Large intestine (tissue), 12 donors: ENCODE measurements at places on chromosomes 4 and X.
A peak's percentile ranks its signal among the peaks of the same experiment; 100 is the strongest.

DNA sequence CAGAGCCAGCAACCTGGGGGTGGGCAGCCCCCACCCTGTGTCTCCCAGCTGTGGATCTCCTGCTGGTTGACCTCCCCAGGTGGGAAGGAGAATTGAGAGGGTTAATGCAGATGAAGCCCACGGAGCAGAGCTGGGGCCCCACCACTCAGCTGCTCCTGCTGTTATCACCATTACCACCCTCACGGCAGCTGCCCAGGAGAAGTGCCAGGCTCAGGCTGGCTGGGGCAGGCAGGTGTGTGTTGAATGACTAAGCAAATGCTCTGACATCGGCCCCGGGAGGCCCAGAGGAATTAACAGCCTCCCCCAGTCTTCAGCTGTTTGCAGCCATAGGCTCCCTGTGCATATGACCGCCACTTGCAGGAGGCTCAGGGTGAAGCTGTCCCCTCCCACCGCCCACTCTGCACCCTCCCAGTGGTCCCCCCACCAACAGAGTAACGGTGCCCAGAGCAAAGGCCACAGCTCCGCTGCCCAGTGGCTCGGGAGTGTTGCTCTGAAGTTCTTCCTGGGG is 133.8 kb downstream of the CPZ start:
- DNase-seq = no peak
- peaks cover 19% of the 10 kb centered on the region for H3K27me3 ChIP-seq
- no peaks in the 10 kb centered on the region for H3K36me3 ChIP-seq
- no peak overlapping the region for H3K4me3 ChIP-seq
- no peaks in the 10 kb centered on the region for H3K4me1 ChIP-seq

GRCh38 chr4:17492058-17492741 is 19.7 kb downstream of the QDPR start:
- H3K4me3 ChIP-seq = no peak overlapping the region
- no peak overlapping the region for H3K27ac ChIP-seq
- peaks cover 20% of the 10 kb centered on the region for H3K4me1 ChIP-seq
- no peak for DNase-seq

GRCh38 chr4:22482250-22483127 is 33.4 kb downstream of the ADGRA3 start:
- no peaks in the 10 kb centered on the region for H3K27me3 ChIP-seq
- H3K4me1 ChIP-seq = peaks cover 13% of the 10 kb centered on the region
- H3K36me3 ChIP-seq = no peaks in the 10 kb centered on the region
- H3K27ac ChIP-seq = no peak overlapping the region

DNA sequence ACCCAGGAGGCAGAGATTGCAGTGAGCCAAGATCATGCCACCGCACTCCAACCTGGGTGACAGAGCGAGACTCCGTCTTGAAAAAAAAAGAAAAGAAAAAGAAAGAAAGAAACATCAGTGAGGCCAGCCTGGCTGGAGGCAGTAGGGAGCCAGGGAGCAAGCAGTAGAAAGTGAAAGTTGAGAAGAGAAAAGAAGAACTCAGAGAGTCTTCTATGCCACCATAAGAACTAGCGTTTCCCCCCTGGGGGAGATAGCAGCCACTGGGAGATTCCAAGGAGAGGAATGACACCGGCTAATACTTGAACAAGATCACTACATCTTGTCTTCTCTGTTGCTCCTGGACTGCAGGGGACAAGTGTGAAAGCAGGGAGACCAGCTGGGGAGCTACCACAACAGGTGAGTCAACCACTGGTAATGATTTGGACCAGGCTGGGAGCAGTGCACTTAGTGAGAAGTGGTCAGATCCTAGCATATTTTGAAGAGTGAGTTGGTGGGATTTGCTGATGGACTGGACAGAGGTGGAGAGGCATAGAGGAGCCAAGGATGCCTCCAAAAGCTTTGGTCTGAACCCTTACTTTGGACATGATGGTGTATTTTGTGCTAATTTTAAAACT is 33.4 kb downstream of the SLC2A9 start:
- H3K4me1 ChIP-seq = no peaks in the 10 kb centered on the region
- no peaks in the 10 kb centered on the region for H3K27me3 ChIP-seq
- no peak overlapping the region for H3K4me3 ChIP-seq

DNA sequence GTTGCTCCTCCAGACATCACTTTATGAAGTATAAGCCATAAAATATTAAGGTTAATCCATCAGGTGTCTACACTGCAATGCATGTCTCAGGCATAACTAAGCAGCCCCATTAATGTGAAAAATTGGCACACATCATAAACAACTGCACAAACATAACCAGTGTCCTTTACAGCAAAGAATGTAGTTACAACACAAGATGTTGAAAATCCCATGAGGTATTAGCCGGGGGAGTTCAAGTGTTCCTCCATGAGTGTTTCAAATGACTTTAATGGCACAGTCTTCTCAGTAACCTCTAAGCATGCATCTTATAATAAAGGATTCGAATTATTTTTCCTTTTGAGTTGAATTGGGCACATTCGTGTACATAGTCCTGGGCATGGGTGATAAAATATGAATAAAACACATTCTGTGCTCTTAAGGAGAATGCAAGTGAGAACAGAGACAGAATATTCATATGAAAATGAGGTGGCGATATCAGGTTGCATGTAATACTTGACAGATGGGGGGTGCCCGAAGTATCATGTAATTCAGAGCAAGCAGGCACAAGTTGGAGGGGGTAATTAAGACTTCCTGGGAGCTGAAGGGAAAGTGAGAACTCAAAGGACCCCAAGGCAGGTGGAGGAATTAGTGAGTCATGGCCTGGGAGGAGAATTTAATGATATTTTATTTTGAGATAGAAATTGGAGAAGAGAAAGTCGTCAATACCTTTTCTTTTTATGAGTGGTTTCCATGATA is 18.2 kb upstream of the VCX2 start:
- DNase-seq = no peak
- no peaks in the 10 kb centered on the region for H3K4me1 ChIP-seq

- peak overlapping the region; percentile 70 for H3K4me3 ChIP-seq
- peak; percentile 67 for DNase-seq
- H3K27me3 ChIP-seq = peaks cover 59% of the 10 kb centered on the region
- H3K27ac ChIP-seq = no peak overlapping the region
- peaks cover 3% of the 10 kb centered on the region for H3K4me1 ChIP-seq
- no peaks in the 10 kb centered on the region for H3K36me3 ChIP-seq
Measured at GRCh38 chr4:139556724-139557555, 921 bp upstream of the SETD7 start.

GRCh38 chr4:100933628-100934027 is 413.7 kb downstream of the PPP3CA start:
- no peaks in the 10 kb centered on the region for H3K36me3 ChIP-seq
- no peak for DNase-seq
- no peaks in the 10 kb centered on the region for H3K4me1 ChIP-seq
- H3K4me3 ChIP-seq = no peak overlapping the region
- no peak overlapping the region for H3K27ac ChIP-seq

- H3K27ac ChIP-seq = no peak overlapping the region
- no peak overlapping the region for H3K4me3 ChIP-seq
- DNase-seq = no peak
- no peaks in the 10 kb centered on the region for H3K27me3 ChIP-seq
Measured at GRCh38 chr4:39348371-39349315, 17.5 kb downstream of the RFC1 start.

GRCh38 chrX:98795636-98796035 is 1614.4 kb downstream of the PCDH19 start:
- no peaks in the 10 kb centered on the region for H3K36me3 ChIP-seq
- no peak overlapping the region for H3K4me3 ChIP-seq
- no peaks in the 10 kb centered on the region for H3K4me1 ChIP-seq

- H3K4me3 ChIP-seq = no peak overlapping the region
- DNase-seq = no peak
- no peaks in the 10 kb centered on the region for H3K36me3 ChIP-seq
- no peaks in the 10 kb centered on the region for H3K4me1 ChIP-seq
Measured at GRCh38 chrX:69361311-69361845, 142.7 kb upstream of the NALF2 start.

DNA sequence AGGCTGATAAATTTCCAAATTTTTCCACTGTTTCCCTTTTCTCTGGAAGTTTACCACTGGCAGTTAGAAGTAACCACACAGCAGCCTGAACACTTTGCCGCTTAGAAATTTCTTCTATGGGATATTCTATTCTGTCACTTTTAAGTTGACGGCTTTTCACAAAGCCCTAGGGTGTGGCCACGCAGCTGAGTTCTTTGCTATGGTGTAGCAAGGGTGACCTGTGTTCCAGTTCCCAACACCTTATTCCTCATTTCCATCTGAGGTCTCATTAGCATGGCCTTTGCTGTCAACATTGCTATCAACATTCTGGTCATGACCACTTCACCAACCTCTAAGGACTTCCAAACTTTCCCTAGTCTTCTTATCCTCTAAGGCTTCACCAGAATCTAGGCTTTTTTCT is 45.4 kb upstream of the NFKB1 start:
- H3K27ac ChIP-seq = no peak overlapping the region
- H3K27me3 ChIP-seq = no peaks in the 10 kb centered on the region
- H3K36me3 ChIP-seq = no peaks in the 10 kb centered on the region
- no peak for DNase-seq

DNA sequence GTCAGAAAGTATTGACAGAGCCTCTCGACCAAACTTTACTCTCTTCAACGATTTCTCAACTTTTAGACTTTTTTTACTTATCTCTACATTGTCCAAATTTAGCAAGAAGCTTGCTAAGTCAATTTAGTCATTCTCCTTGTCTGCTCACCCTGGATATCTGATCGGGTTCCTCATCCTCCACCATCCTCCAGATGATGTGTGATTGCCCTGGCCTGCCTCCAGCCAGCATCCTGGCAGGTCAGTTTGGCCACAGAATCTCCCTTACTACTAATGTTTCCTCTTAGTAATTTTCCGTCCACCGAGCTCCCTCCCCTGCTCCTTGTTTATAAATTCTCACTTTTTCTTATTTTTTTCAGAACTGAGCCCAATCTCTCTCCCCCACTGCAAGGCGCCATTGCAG is 167.9 kb upstream of the ZFP42 start:
- no peak overlapping the region for H3K4me3 ChIP-seq
- H3K36me3 ChIP-seq = no peaks in the 10 kb centered on the region
- no peaks in the 10 kb centered on the region for H3K4me1 ChIP-seq

DNA sequence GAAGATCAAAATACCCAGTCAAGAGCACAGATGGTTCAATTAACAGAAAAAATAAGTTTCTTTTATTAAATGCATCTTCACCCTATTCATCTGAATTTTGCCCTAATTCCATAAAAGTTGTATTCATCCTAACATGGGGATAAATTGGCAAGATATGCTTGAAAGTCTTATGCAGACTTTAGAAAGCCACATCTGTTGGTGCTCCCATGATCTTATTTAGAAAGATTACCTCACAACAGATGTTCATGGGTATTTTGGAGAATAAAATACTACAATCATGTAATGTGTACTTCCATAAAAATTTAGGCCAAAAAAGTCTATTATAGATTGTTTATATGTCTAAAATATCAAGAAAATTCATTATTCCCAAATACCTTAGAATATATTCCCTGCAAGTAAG is 510.3 kb downstream of the TECRL start:
- no peaks in the 10 kb centered on the region for H3K4me1 ChIP-seq
- DNase-seq = no peak
- no peaks in the 10 kb centered on the region for H3K36me3 ChIP-seq
- no peaks in the 10 kb centered on the region for H3K27me3 ChIP-seq

GRCh38 chrX:33741807-33742206 is 390.3 kb downstream of the FAM47A start:
- no peak overlapping the region for H3K4me3 ChIP-seq
- no peaks in the 10 kb centered on the region for H3K27me3 ChIP-seq
- H3K4me1 ChIP-seq = no peaks in the 10 kb centered on the region
- no peak for DNase-seq

DNA sequence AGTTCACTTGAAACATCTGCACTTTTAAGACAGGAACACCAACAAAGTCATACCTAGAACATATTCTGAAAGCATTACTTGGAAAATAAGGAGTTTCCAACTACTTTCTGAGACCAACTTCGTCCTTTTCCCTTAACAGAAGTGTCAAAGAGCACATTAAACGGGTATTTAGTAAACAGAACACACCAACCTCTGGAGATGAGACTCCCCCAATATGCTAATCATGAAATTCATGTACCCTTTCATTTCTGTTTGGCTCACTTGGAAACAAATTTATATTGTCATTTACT is 69.2 kb downstream of the NOCT start:
- peaks cover 2% of the 10 kb centered on the region for H3K4me1 ChIP-seq
- H3K36me3 ChIP-seq = no peaks in the 10 kb centered on the region
- peak overlapping the region; percentile 99 for H3K27ac ChIP-seq
- H3K4me3 ChIP-seq = peak overlapping the region; percentile 92

GRCh38 chrX:69046996-69047490 is 118.2 kb downstream of the PJA1 start:
- H3K36me3 ChIP-seq = no peaks in the 10 kb centered on the region
- DNase-seq = no peak
- no peaks in the 10 kb centered on the region for H3K4me1 ChIP-seq
- H3K27ac ChIP-seq = no peak overlapping the region

GRCh38 chrX:24464498-24464835 is 619 bp upstream of the PDK3 start:
- H3K4me3 ChIP-seq = peak overlapping the region; percentile 78
- no peak for DNase-seq
- no peaks in the 10 kb centered on the region for H3K27me3 ChIP-seq
- no peaks in the 10 kb centered on the region for H3K36me3 ChIP-seq
- H3K4me1 ChIP-seq = peaks cover 5% of the 10 kb centered on the region

- H3K27ac ChIP-seq = no peak overlapping the region
- no peaks in the 10 kb centered on the region for H3K4me1 ChIP-seq
- peaks cover 53% of the 10 kb centered on the region for H3K27me3 ChIP-seq
- H3K36me3 ChIP-seq = no peaks in the 10 kb centered on the region
- DNase-seq = no peak
Measured at GRCh38 chr4:8589336-8589735, 3.2 kb upstream of the CPZ start.

DNA sequence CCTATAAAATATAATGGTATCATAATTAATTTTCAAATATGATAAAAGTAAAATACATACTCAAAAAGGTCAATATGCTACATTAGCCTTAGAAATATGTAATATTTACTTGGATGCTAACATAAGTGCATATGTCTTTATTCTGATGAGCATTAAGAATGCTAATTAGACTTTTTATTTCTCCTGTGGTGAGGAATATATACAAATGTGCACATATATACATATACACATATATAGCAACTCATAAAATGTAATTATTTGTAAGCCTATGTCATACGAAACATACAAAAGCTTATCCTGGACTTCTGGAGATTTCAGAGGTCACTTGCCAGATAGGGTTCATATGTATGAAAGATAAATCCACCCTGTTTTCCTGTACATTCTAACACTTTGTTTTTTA is 11.1 kb downstream of the PLA2G12A start:
- no peaks in the 10 kb centered on the region for H3K27me3 ChIP-seq
- no peak overlapping the region for H3K4me3 ChIP-seq
- peaks cover 24% of the 10 kb centered on the region for H3K36me3 ChIP-seq
- no peaks in the 10 kb centered on the region for H3K4me1 ChIP-seq
